Stimulated activated CD8-positive, alpha-beta memory T cell treated with anti-CD3 and anti-CD28 coated beads, Interleukin-15, amount 100 ng/mL, for 1 hour (primary cell): ENCODE measurements at places on chromosomes 6 and 20.

GRCh38 chr20:32343439-32343838 is 14.7 kb upstream of the ASXL1 start:
- DNase-seq, result no peak

GRCh38 chr6:125104425-125104824 is 49.1 kb upstream of the TPD52L1 start:
- DNase-seq, result no peak

- DNase-seq, result no peak
Observed at GRCh38 chr20:31862157-31862470, 8.2 kb downstream of the DUSP15 start.

DNA sequence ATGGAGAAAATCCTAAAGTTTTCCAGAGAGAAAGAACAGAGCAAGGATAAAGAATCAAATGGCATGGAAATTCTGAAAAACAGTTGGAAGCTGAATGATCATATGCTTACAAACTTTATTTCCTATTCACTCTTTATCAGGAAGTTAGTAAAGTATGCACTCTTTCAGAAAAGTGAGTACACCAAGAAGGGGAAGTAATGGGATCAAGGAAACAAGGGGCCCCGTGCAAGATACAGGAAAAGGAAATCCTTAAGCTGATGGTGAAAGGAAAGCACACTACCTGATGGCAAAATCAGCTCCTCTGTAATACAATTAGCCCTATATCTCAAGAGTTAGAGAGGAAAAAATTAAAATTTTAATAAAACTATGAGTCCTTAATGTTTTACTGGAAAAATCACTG is 14.0 kb downstream of the CALHM6 start:
- DNase-seq, result no peak

DNA sequence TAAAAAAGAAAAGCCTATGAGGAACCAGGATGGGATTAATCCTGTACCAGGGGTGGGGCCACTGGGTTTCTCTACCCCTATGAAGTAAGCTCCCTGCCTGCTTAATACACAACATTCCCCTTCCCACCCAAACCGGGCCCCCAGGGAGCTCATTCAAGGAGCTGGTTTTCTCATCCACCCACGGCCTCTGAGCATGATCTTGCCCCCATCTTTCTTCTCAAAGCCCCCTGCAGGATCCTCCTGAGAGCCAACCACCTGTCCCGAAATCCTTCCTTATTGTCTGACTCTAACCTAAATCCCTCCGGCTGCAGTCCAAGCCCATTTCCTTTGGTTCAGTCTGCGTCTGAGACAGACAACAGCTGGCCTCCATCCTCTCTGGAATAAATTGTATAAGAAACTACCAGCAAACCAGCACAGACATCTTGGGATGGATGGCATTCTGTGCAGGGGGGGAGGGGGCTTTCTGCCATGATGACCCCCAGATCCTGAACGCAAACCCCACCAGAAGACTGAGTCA is 21.0 kb downstream of the KCNK5 start:
- no peak for DNase-seq

DNA sequence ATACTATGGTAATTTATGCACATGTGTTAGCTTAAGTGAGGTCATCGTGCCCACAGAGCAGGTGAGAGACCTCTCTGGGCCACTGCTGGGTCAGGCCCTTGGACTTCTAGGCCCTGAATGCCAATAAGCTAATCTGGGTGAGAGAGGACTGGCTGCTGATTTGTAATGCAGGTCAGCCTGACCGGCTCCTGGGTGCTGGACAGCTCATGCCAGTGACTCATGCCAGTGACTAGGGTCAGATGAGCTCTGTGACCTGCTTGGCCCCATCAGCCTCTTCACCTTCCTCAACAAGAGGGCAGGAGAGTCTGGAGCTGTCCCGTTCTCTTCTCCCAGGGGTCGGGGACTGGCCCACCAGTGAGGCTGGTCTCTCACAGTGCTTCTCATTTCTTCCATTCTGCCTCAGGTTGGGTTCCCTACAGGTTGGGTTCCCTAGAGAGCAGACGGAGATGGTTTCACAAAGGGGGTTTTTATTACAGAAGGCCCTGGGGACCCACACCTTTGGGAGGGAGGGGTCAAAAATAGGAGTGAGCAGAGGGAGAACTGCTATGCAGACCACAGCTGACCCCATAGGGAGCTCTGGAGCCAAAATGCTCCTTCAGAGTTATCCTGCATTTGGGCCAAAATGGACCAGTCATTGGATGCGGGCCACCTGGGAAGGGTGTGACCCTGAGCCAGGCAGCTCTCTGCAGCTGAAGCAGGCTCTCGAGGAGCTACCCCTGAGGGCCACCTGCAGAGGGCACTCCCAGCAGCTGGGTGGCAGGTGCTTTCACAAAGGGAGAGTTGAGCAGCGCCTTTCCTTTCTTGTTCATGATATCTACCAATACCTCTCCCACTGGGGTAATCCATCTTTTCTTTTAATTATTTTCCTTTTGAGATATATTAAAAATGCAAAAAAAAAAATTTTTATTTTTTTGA is 2.2 kb upstream of the OXT start:
- no peak for DNase-seq

DNA sequence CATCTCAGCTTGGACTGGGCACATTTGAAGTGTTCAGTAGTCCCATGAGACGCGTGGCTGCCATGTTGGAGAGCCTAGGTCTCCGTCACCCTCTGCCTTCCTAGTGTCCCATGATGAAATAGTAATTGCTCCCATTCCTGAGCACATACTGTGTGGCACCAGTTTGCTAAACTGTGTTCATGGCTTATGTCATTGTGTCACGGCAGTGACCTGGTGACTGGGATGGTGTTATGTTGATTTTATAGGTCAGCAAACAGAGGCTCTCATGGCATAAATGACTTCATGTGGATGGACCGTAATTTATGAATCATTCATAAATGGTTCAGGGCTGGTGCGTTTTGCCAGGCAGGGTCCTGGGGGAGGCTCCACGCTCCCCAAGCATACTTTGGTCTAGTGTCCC is 3.8 kb downstream of the BCAS4 start:
- DNase-seq, result no peak

DNA sequence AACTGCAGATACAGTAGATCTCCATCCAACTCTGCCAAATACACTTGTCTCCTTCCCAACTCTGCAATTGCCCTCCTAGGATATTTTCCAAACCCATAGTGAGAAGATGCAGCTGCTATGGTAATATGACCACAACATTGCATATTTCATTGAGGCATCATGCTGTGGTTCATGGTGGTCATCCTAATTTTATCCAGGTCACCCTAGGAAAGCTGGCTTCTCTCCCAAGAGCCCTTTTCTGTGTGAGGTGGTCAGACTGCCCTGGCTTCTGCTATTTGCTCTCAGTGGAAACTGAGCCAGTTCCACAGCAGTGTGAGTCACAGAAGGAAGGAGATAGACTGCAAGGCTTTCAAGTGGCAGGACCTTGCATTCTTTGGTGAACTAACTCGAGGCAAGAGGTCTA is 5.5 kb downstream of the OGFRL1 start:
- DNase-seq, result no peak

GRCh38 chr6:139586273-139586672 is 211.8 kb upstream of the CITED2 start:
- no peak for DNase-seq

DNA sequence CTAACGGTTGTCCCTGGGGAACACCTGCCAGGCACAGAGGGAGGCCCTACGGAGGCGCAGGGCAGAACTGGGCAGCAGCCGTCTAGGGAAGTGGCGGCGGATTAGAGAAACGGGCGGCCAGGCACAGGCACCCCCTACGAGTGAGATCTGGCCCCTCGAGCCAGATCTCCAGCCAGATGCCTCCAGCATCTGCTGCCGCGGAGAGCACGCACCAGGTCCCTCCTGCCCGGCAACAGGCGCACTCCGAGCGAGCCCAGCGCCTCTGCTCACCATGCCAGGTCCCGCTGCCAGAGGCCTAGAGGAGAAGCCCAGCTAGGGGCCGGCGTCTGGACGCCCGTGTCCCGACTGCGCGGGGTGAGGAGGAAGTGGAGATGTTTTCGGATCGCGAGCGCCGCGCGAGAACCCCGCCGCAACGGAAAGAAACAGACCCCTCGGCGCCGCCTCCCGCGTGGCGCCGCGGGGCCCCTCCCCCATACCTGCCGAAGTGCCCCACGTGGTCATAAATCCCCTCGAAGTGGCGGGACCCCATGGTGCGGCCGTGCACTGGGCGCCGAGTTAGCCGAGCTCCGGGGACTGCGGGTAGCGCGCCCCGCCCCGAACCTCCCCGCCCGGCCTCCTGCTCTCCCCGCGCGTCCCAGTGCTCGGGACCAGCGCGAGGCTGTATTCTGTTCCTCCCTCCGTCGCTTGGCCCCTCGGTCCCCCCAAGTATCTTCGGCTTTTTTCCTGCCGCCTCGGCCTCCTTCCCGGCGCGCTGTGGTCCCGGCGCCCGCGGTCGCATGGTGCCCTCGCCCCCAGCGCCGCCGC is at the start of gene SLC22A16:
SLC22A16 (minus strand) TSS at position 568 of the 804 bp plus-strand sequence; CDS start at position 529, 39 bp downstream.
- DNase-seq, result no peak

GRCh38 chr6:139529420-139529819 is 155.0 kb upstream of the CITED2 start:
- no peak for DNase-seq

- no peak for DNase-seq
Observed at GRCh38 chr20:36351937-36352336, 45.8 kb downstream of the DLGAP4 start.

GRCh38 chr6:35691027-35691824 is 2.5 kb upstream of the FKBP5 start:
- no peak for DNase-seq

- no peak for DNase-seq
Observed at GRCh38 chr20:37220731-37221130, 40.9 kb downstream of the GHRH start.

DNA sequence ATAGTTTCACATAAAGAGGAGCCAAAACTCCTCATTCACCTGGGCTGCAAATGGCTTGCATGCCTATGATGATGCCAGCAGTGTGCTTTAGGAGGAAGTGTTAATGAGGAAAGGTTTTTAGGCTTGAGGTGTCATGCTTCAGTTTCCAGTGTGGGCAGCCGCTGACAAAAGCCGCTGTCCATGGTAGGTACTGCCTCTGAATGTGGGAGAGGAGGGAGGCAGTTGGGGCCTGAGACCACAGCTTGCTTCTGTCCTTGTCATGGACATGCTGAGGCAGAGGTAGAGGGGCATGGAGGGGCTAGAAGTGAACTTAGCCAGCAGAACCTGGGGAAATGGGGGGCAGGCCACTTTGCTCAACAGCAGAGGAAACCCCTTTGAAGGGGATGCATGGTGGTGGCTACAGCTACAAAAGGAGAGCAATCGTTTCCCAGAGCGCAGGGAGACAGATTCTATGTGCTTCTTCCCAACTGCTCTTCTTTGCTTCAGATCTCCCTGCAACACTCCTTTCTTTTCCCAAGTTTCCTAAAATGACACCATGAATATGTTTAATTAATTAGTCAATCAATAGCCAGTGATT is 372.1 kb upstream of the CNR1 start:
- DNase-seq, result no peak

DNA sequence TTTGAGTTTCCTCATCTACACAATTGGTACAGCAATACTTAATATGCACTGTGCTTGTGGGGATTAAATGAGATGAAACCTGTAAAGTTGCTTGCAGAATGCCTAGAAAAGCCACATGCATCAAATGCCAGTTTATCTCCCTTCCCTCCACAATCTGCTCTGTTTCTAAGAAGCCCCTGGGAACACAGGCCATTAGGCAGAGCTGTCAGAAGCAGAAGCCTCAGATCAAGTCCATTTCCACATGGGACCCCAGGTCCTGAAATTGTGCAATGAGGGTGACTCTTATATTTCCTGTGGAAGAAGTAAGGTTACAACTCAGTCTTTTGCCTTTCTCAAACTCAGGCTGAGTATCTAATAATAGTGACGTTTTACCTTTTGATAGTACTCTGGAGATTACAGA is 737.4 kb downstream of the KIF16B start:
- DNase-seq, result no peak

GRCh38 chr20:32507998-32508774 is 76.9 kb downstream of the NOL4L start:
- no peak for DNase-seq

GRCh38 chr6:44672086-44672485 is 284.6 kb downstream of the CDC5L start:
- no peak for DNase-seq

GRCh38 chr20:49323622-49324238 is 45.9 kb upstream of the ZNFX1 start:
- DNase-seq, result no peak

- no peak for DNase-seq
Observed at GRCh38 chr6:169164986-169165385, 88.7 kb downstream of the THBS2 start.

DNA sequence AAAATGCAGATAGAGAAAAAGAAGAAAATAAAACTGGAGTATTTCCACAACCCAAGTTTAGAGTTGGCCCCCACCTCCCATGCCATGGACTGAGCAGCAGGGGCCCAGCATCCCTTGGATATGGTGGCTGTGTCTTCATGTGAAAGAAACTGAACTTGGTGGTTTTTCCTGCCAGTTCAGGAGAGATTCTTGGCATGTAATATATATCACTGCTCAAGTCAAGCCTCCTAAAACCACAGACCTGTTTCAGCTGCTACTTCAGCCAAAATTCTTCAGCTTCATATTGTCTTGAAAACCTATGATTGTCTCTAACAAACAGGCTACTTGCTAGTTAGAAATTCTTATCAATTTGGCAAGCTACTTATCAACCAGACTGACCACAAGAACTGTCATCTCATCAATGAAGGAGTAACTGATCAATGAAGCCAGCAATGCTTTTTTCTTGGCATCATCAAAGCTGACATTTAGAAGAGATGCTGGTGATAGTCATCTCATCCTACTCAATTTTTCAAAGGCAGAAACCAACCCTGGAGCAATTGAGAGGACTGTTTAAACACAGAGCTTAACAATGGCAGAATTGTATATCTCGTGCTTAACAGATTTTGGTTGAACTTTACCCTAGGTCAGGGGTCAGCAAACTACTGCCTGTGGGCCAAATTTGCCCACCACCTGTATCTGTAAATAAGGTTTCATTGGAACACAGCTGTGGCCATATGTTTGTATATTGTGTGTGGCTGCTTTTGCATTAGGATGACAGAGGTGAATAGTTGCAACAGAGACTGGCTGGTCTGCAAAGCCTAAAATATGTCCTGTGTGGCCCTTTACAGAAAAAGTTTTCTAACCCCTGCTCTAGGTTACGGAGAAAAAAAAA is 10.4 kb upstream of the NOL7 start:
- DNase-seq, result no peak

GRCh38 chr6:163008186-163008585 is 280.4 kb downstream of the PACRG start:
- DNase-seq, result no peak
